ENCODE measurements at places on chromosomes 12 and 14. TPM values are rescaled to one million over a fixed set of nuclear protein-coding genes. Genes with fewer than 3 reads are reported as not detected.

KRT74 gene
- total RNA-seq = not detected

DNA sequence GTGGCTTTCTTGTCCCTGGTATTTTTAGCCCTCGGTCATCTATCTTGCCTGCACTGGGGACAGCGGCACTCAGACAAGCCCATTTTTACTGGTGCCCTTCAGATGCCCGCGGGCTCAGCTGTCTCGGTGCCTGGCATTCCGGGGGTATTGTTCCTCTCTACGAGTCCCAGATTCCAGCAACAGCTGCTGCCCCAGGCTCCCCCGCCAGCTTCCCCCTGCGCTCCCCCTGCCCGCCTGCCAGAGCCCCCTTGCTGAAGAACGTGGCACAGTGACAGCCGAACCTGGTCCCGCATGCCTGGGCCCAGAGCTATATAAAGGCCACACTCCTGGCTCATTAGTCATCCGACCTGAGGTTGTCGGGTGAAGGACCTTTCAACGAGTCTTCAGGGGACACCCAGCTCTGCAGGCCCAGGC lies 10.9 kb upstream of the MYL2 start:
- H3K4me3 ChIP-seq = no peak overlapping the region
- H3K4me1 ChIP-seq = no peaks in the 10 kb centered on the region
- H3K27me3 ChIP-seq = no peaks in the 10 kb centered on the region

DNA sequence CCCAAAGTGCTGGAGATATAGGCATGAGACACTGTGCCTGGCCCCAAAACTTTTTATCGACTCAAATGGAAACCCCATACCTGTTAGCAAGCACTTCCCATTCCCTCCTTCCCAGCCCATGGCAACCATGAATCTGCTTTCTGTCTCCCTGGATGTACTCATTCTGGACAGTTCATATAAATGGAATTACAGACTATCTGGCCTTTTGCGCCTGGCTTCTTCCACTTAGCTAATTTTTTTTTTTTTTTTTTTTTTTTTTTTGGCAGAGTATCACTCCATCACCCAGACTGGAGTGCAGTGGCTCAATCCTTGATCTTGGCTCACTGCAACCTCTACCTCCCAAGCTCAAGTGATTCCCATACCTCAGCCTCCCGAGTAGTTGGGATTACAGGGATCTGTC lies 134.5 kb upstream of the MED13L start:
- no peak for DNase-seq
- no peaks in the 10 kb centered on the region for H3K27me3 ChIP-seq
- H3K36me3 ChIP-seq = no peaks in the 10 kb centered on the region
- peaks cover 1% of the 10 kb centered on the region for H3K4me1 ChIP-seq

- H3K4me1 ChIP-seq = peaks cover 11% of the 10 kb centered on the region
- no peaks in the 10 kb centered on the region for H3K27me3 ChIP-seq
- H3K4me3 ChIP-seq = peak overlapping the region; percentile 93
- no peak overlapping the region for H3K27ac ChIP-seq
- DNase-seq = no peak
Measured at GRCh38 chr12:118015944-118016343, 559 bp upstream of the RFC5 start.

LALBA gene
- not detected for total RNA-seq

- H3K27ac ChIP-seq = no peak overlapping the region
- no peak overlapping the region for H3K4me3 ChIP-seq
- peaks cover 16% of the 10 kb centered on the region for H3K4me1 ChIP-seq
- H3K36me3 ChIP-seq = no peaks in the 10 kb centered on the region
Measured at GRCh38 chr14:101535232-101535631, 26.1 kb upstream of the DIO3 start.

GRCh38 chr12:107580750-107581618 lies 104.6 kb upstream of the PWP1 start:
- no peaks in the 10 kb centered on the region for H3K36me3 ChIP-seq
- no peak overlapping the region for H3K4me3 ChIP-seq
- H3K27ac ChIP-seq = no peak overlapping the region
